Right ventricle myocardium inferior (tissue), 1 donor: ENCODE measurements at places on chromosomes 3 and 15.
A peak's percentile ranks its signal among the peaks of the same experiment; 100 is the strongest.

DNA sequence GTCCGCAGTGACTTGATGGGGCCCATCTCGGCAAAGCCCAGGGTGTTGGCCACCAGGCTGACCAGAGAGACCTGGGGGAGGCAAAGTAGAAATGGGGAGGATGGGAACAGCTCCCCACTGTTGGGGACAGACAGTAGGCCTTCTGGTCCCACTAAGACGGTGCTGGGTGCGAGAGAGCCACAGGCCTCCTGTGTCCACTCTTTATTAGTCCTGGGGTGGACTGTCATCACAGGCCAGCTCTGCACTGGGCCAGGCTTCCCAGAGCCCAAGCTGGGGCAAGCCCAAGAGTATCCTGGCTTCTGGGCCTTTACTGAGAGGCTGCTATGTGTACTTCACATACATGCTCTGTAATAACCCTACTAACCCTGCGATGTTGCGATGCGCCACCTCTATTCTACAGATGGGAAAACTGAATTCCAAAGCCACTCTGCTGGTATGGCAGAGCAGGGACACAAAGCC is 66.4 kb downstream of the EXOG start:
- DNase-seq, result peak; percentile 50

DNA sequence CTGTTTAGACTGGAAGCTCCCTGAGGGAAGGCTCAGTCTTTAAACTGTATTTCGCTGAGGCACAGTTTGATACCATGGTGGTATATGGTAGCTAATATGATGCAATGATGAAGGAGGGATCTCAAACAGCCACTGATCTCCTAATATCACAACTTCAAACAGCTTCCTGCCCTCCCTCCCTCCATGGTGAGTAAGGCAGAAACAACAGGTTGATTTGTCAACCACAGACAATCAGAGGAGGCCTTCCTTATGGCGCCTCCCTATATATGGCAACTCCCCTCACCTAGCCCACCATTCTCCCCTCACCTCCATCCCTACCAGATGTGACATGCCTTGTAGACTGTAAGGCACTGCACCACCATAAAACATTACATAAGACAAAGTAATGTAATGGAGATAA is 316.5 kb upstream of the ICE2 start:
- DNase-seq, result no peak

- no peak for DNase-seq
Observed at GRCh38 chr3:132343018-132343612, 25.9 kb downstream of the ACP3 start.

DNA sequence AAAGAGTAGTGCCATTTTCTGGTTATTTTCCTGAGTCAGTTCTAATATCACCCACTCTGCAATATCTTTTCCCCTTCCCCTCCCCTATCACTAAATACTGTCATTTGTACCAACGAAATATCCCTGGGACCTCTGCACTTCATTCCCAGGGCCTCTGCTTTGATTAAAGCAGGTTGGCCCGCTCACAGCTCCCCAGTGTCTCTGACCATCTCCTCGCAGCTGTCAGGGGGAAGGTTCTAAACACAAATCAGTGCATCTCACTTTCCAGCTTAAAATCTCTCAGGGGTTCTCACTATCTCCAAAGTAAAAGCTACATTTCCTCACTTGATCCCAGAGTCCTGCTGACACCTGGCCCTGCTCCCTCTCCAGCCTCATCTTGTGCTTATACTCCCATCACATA is 28.1 kb upstream of the SLC35G2 start:
- DNase-seq, result no peak

- no peak for DNase-seq
Observed at GRCh38 chr3:8516047-8516661, 14.5 kb downstream of the LMCD1 start.

GRCh38 chr3:71817262-71817661 is 32.3 kb upstream of the PROK2 start:
- DNase-seq, result no peak
